Muscle of arm (tissue), 14 donors: ENCODE measurements at places on chromosomes 1 and 21.

GRCh38 chr1:239536165-239536849, 149.9 kb downstream of the CHRM3 start:
- peak; percentile 16 for DNase-seq

- DNase-seq: no peak
Observed at GRCh38 chr1:234823191-234824176, 213.5 kb upstream of the IRF2BP2 start.

DNA sequence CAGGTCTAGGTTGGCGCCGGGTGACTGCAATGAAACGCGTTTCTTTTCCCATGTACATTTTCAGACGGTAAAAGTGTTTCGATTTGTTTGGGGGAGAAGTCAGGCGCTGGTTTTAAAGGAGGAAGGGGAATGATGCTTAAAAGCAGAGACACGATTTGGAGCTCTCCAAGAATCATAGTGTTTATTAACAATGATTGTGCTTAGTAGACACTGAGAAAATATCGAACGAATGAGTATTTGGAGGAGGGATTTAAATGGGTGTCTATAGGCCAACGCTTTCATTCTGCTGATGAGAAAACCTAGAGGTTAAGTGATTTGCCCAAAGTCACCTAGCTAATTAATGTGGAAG, 36.9 kb upstream of the JAK1 start:
- no peak for DNase-seq

DNA sequence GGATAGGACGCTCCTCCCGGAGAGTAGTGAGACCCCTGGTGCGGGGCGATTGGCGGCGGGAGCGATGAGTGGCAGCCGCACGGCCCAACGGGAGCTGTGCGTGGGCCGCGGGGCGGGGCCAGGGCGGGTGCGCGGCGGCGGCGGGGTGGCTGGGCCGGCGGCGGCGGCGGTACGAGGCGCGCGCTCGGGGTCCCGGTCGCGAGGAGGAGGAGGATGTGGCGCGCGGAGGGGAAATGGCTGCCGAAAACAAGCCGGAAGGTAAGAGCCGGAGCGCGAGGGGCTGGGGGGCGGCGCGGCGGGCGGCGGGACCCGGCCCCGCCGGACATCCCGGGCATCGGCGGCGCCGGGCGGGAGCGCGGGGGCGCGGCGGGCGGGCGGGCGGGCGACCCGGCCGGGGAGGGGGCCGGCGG, at the start of gene CAMTA1:
CAMTA1 (plus strand) TSS at position 137 of the 410 bp plus-strand sequence; CDS start at position 214, 77 bp downstream.
- DNase-seq: no peak
